ENCODE measurements at places on chromosomes 12 and 14. TPM values are rescaled to one million over a fixed set of nuclear protein-coding genes. Genes with fewer than 3 reads are reported as not detected.

GRCh38 chr12:88518863-88519403 is 61.3 kb downstream of the KITLG start:
- H3K4me1 ChIP-seq, result no peaks in the 10 kb centered on the region
- no peak overlapping the region for H3K27ac ChIP-seq
- H3K27me3 ChIP-seq, result no peaks in the 10 kb centered on the region
- no peaks in the 10 kb centered on the region for H3K36me3 ChIP-seq

DNA sequence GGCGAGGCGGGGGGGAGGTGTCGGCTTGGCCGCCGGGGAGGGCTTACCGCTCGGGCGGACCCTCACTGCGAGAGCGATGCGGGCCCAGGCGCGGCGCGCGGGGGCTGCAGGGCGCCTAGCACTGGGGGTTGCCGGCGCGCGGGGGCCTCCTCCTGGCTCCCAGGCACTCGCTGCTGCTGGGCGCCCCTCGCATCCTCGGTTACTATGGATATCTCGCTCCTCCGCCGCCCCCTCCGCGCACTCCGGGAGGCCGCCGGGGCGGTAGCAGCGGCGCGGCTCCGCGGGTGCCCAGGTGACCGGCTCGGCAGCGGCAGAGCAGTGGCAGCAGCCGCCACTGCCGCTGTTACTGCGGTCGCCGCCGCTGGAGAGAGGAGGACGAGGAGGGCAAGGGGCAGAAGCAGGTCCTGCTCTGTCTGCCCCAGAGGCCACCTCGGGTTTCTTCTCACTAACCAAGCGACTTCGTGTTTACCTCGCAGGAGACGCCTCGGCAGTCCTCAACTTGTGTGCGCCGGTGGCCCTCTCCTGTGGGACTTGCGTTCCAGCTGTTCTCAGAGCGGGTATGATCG is 250.1 kb downstream of the APAF1 start:
- H3K27ac ChIP-seq, result no peak overlapping the region
- H3K4me3 ChIP-seq, result no peak overlapping the region
- no peak for DNase-seq
- peaks cover 50% of the 10 kb centered on the region for H3K27me3 ChIP-seq
- H3K36me3 ChIP-seq, result no peaks in the 10 kb centered on the region

ART4 gene
- total RNA-seq, result not detected

- no peak for DNase-seq
- H3K4me1 ChIP-seq, result peaks cover 11% of the 10 kb centered on the region
- no peak overlapping the region for H3K4me3 ChIP-seq
- H3K36me3 ChIP-seq, result peaks cover 3% of the 10 kb centered on the region
- peaks cover 4% of the 10 kb centered on the region for H3K27me3 ChIP-seq
Observed at GRCh38 chr12:130083002-130083401, 79.3 kb upstream of the FZD10 start.

DNA sequence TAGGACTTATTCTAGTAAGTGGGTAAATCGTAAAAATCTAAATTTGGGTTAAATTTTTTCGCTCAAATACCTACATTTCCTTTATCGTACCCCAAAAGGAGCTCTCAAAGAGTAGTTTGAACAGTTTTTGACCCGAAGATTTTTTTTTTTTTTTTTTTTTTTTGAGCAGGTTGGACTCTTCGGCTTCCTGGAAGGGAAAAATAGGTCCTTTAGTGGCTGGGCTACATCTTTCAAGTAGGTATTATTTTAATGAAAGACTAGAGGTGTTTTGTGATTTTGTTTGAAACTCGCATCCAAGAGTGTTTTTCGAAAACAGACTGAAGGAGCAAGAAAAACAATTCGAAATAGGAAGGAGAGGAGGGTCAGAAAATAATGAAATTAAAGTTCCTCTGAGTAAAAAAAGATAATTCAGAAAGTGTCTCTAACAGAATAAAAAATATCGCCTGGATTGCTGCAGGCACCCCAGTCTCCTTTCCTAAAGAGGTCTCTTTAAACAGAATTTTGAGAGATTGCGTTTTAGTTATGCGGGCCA is 6.0 kb downstream of the CDKN1B start:
- H3K4me3 ChIP-seq, result peak overlapping the region; percentile 96
- H3K27me3 ChIP-seq, result no peaks in the 10 kb centered on the region
- no peak for DNase-seq

RAN gene
- 798 TPM for total RNA-seq

DNA sequence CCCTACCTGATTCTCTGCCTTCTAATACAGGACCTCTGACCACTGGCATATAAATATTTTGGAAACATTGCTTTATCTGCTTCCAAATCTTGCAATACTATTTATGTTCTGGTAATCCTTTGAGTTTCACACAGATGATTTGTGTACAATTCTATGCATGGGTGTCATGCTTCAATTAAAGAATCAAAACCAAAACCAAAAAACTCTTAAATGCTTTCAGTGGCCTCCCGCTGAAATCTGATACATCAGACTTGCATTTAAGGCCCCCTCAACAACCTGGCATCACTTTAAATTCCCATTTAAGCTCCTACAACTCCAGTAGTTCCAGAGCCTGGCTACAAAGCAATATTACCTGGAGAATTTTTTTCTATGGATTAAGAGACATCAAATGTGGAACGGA is 221.7 kb upstream of the NAV3 start:
- DNase-seq, result no peak
- no peaks in the 10 kb centered on the region for H3K27me3 ChIP-seq
- H3K4me1 ChIP-seq, result no peaks in the 10 kb centered on the region
- H3K4me3 ChIP-seq, result no peak overlapping the region
- H3K27ac ChIP-seq, result no peak overlapping the region
- H3K36me3 ChIP-seq, result no peaks in the 10 kb centered on the region

TRIAP1 gene
- 24.0 TPM for total RNA-seq

ADAM20 gene
- total RNA-seq, result 0.48 TPM

GRCh38 chr12:6049587-6049986 is 74.9 kb downstream of the VWF start:
- peaks cover 5% of the 10 kb centered on the region for H3K27me3 ChIP-seq
- H3K4me3 ChIP-seq, result no peak overlapping the region
- no peak for DNase-seq
- no peaks in the 10 kb centered on the region for H3K4me1 ChIP-seq
- no peaks in the 10 kb centered on the region for H3K36me3 ChIP-seq

CLEC2A gene
- total RNA-seq, result not detected

GRCh38 chr12:113768850-113769249 is 197.3 kb downstream of the RBM19 start:
- H3K4me3 ChIP-seq, result no peak overlapping the region
- H3K4me1 ChIP-seq, result no peaks in the 10 kb centered on the region
- no peak for DNase-seq
- no peaks in the 10 kb centered on the region for H3K36me3 ChIP-seq
- no peak overlapping the region for H3K27ac ChIP-seq

- no peak overlapping the region for H3K4me3 ChIP-seq
- H3K4me1 ChIP-seq, result peaks cover 9% of the 10 kb centered on the region
- H3K27ac ChIP-seq, result peak overlapping the region; percentile 48
- peaks cover 8% of the 10 kb centered on the region for H3K27me3 ChIP-seq
- no peak for DNase-seq
Observed at GRCh38 chr14:74647678-74648461, 35.8 kb upstream of the LTBP2 start.

DNA sequence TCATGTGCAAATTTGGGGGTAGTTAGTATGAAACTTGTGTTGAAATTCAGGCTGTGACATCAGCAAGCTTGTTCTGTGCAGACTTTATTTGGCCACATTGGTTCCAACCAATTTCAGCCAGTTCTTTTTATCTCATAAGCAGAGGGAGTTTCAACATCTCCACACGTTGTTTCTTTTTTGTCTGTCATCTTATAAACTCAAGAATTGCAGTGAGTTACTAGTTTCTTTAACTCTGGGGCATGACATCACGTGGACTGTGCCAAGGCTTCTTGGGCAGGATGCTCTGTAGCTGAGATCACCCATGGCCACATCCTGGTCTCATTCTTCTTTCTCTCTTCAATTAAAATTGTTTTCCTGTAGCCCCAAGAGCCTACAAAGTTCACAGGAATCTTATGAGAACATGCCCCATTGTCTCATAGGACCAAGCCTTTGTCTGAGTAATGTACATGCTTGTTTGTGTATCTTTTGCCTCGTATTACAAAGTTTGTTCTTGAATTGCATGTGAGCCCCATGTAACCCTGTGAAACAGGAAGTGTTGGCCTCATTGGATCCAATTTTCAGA is 982.0 kb upstream of the TMEM132C start:
- DNase-seq, result no peak
- peaks cover 10% of the 10 kb centered on the region for H3K4me1 ChIP-seq
- H3K36me3 ChIP-seq, result no peaks in the 10 kb centered on the region
- H3K27ac ChIP-seq, result no peak overlapping the region

DNA sequence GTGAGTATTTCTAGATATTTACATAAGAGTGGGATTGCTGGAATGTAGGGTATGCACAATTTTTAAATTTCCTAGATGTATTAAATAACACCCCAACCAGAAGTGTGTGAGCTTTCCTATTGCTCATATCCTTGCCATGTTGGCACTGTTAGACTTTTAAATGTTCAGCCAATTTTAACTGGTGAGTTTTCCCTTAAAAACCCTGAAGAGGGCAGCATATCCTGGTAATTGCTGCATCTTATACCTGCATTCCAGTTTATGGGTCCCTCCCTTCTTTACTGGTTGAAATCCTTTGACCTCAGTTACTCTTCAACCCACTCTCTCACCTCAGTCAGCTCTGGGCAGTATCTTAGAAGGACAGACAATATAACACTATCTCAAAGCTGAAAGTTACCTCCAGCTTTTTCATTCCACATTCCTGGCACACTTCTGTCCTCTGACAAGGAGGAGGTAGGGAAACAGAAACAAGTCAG is 270.6 kb downstream of the PAWR start:
- H3K36me3 ChIP-seq, result no peaks in the 10 kb centered on the region
- no peak overlapping the region for H3K27ac ChIP-seq
- no peak for DNase-seq

- DNase-seq, result peak; percentile 49
- peak overlapping the region; percentile 80 for H3K27ac ChIP-seq
- peaks cover 37% of the 10 kb centered on the region for H3K27me3 ChIP-seq
- H3K4me1 ChIP-seq, result peaks cover 6% of the 10 kb centered on the region
- H3K36me3 ChIP-seq, result no peaks in the 10 kb centered on the region
Observed at GRCh38 chr14:21723431-21724045, 49.9 kb upstream of the OR4E1 start.

GRCh38 chr12:2800046-2800570 is 5.3 kb downstream of the FKBP4 start:
- H3K27ac ChIP-seq, result peak overlapping the region; percentile 55
- H3K27me3 ChIP-seq, result no peaks in the 10 kb centered on the region
- peaks cover 36% of the 10 kb centered on the region for H3K36me3 ChIP-seq

GRCh38 chr12:52606581-52607218 is 5.4 kb upstream of the KRT72 start:
- H3K4me3 ChIP-seq, result no peak overlapping the region
- DNase-seq, result no peak
- H3K36me3 ChIP-seq, result peaks cover 2% of the 10 kb centered on the region
- H3K27me3 ChIP-seq, result peaks cover 3% of the 10 kb centered on the region
- no peak overlapping the region for H3K27ac ChIP-seq
- peaks cover 41% of the 10 kb centered on the region for H3K4me1 ChIP-seq

- H3K27ac ChIP-seq, result no peak overlapping the region
- no peaks in the 10 kb centered on the region for H3K36me3 ChIP-seq
- H3K4me3 ChIP-seq, result no peak overlapping the region
- H3K27me3 ChIP-seq, result no peaks in the 10 kb centered on the region
- no peak for DNase-seq
- H3K4me1 ChIP-seq, result no peaks in the 10 kb centered on the region
Observed at GRCh38 chr14:86305058-86305457, 775.1 kb downstream of the FLRT2 start.

DNA sequence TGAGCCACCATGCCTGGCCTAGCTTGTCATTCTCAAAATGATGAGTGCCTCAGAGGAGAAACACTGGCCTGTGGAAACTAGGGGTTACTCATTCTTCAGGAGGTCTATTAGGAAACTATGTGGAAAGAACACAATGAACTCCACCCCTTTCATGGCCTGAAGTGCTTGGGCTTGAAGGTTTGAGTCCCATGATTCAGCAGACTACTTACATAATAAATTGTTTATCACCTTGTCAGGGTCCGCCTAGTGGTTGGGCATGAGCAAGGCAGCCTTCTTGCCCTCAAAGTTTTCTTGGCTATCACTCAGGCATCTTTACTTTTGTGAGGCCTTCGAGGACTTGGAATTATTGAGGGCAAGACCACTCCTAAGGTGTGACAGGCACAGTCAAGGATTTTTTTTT is 251.2 kb downstream of the ACSS3 start:
- no peak overlapping the region for H3K4me3 ChIP-seq
- DNase-seq, result no peak
- H3K27ac ChIP-seq, result no peak overlapping the region
- no peaks in the 10 kb centered on the region for H3K36me3 ChIP-seq

DNA sequence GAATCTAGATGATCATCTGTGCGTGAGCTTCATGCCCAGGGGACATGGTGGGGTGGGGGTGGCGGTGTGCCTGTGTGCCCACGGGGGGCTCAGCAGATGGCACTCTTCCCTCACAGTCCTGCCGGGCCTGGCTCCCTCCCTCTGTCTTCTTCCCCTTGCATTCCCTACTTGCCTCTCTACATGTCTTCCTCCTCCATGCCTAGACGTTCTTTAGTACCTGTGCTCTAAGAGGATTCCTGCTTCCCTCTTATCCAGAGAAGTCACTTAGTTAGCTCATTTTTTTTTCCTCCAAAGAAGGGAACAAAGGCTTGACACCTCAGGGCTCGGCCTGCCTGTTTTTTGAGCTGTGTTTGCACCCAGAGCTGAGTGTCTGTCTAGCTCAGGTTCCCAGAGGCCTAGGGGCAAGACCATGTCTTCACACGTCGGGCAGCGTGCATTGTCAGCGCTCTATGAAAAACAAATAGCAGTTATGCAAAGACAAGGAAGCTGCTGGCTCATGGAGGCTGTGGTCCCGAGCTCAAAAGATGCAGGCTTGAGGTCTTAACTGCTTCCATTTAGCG is 48.8 kb downstream of the NINJ2 start:
- H3K4me1 ChIP-seq, result peaks cover 53% of the 10 kb centered on the region
- peak; percentile 24 for DNase-seq
- no peak overlapping the region for H3K4me3 ChIP-seq
- no peak overlapping the region for H3K27ac ChIP-seq
- H3K27me3 ChIP-seq, result no peaks in the 10 kb centered on the region
- peaks cover 2% of the 10 kb centered on the region for H3K36me3 ChIP-seq

- H3K4me1 ChIP-seq, result peaks cover 6% of the 10 kb centered on the region
- H3K27me3 ChIP-seq, result no peaks in the 10 kb centered on the region
- peaks cover 2% of the 10 kb centered on the region for H3K36me3 ChIP-seq
- no peak for DNase-seq
Observed at GRCh38 chr12:49377386-49377785, 10.1 kb downstream of the SPATS2 start.

DNA sequence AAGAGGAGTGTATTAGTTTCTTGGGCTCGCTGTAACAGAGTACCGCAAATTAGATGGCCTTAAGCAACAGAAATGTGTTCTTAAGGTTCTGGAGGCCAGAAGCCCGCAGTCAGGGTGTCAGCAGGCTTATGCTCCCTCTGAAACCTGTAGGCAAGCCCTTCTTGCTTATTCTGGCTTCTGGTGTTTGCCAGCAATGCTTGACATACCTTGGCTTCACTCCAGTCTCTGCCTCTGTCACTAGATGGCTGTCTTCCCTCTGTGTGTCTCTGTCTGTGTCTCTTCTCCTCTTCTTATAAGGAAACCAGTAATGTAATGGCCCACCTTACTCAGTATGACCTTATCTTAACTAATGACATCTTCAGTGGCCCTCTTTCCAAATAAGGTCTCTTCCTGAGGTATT is 85.1 kb downstream of the DERA start:
- peaks cover 12% of the 10 kb centered on the region for H3K36me3 ChIP-seq
- no peak overlapping the region for H3K4me3 ChIP-seq
- H3K27me3 ChIP-seq, result no peaks in the 10 kb centered on the region
- DNase-seq, result no peak
- no peaks in the 10 kb centered on the region for H3K4me1 ChIP-seq

ADGRD1 gene
- total RNA-seq, result not detected

IQSEC3 gene
- 7.3 TPM for total RNA-seq

- H3K4me3 ChIP-seq, result no peak overlapping the region
- peaks cover 14% of the 10 kb centered on the region for H3K4me1 ChIP-seq
- H3K36me3 ChIP-seq, result no peaks in the 10 kb centered on the region
- H3K27me3 ChIP-seq, result peaks cover 6% of the 10 kb centered on the region
Observed at GRCh38 chr12:79939728-79940310, 4.9 kb upstream of the PPP1R12A start.

PRIMA1 gene
- total RNA-seq, result not detected

All from activated naive CD8-positive, alpha-beta T cell treated with anti-CD3 and anti-CD28 coated beads, Interleukin-2, amount 10 ng/mL, durations not matched to agents 7 days and 5 days (primary cell).